ENCODE measurements at places on chromosomes 2 and 18. TPM values are rescaled to one million over a fixed set of nuclear protein-coding genes. Genes with fewer than 3 reads are reported as not detected.

- peaks cover 45% of the 10 kb centered on the region for H3K27me3 ChIP-seq
- H3K4me1 ChIP-seq, result no peaks in the 10 kb centered on the region
- DNase-seq, result no peak
Observed at GRCh38 chr18:57982372-57983021, 61.5 kb upstream of the NEDD4L start.

DNA sequence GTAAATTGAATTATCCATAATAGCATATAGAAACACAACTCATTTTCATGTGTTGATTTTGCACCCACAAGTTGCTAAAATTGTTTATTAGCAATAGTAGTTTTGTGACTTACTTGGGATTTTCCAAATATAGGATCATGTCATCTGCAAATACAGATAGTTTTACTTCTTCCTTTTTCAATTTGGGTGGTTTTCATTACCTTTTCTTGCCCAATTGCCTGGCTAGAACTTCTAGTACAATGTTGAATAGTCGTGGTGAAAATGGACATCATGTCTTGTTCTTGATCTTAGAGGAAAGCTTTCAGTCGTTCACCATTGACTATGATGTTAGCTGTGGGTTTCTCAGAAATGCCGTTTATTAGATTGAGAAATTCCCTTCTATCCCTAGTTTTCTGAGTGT is 60.2 kb upstream of the TCF7L1 start:
- peaks cover 11% of the 10 kb centered on the region for H3K4me1 ChIP-seq
- H3K27ac ChIP-seq, result no peak overlapping the region
- no peaks in the 10 kb centered on the region for H3K36me3 ChIP-seq
- H3K27me3 ChIP-seq, result peaks cover 14% of the 10 kb centered on the region
- DNase-seq, result no peak

DNA sequence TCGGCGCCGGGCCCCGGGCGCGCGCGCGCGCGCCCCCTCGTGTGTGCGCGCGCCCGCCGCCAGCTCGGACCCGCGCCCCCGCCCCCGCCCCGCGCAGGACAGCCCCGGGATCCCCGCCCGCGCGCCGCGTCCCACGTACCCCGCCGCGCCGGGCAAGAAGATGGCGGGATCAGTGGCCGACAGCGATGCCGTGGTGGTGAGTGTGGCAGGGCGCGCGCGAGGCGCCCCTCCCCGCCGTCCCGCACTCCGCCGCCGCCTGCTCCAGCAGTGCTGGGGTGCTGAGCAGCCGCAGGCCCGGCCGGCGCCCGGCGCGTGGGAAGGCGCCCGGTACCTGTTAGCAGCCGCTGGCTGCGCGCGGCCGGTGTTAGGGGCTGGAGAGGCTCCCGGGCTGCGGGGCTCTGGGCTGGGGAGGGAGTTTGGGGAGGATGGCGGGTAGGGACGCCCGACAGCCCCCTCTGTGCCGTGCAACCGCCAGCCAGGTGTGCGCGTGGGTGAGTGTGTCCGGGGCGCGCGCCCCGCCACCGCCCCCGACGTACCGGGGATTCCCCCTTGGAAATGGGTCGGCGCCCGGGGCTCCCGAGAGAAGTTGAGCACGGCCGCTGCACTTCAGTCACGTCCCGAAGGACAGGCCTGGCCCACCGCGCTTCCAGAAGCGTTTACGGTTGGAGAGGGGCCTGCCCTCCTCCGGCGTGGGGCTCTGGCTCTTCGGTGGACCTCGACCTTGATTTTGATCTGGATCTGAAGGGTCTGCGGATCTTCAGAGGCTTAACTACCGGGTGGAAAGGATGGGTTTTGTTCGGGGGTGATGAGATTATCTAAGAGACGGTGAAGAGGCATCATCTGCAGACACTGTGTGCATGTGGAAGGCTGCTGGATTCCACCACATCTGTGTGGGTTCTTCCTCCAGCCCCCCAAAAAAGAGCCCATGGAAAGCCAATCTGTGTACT is 697 bp downstream of the LGALSL start:
- no peaks in the 10 kb centered on the region for H3K36me3 ChIP-seq
- H3K4me1 ChIP-seq, result peaks cover 15% of the 10 kb centered on the region
- peaks cover 19% of the 10 kb centered on the region for H3K27me3 ChIP-seq
- peak; percentile 3 for DNase-seq
- peak overlapping the region; percentile 78 for H3K4me3 ChIP-seq
- no peak overlapping the region for H3K27ac ChIP-seq

DNA sequence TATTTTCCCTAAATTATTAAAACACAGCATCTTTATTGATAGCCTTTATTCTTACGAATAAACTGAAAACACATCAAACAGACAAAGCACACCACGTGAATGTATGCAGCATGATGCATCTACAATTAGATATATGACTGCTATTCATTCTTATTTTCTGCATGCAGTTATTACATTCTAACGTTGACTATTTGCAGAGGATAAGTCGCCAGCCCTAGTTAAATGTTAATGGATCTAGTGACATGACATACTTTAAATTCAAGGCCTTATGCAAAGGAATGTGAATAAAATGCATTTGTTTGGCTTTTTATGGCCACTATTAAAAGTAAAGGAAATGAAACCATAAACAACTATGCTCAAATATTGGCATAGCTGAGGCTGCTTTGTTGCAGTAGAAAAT is 172.4 kb downstream of the MAP2 start:
- no peak overlapping the region for H3K4me3 ChIP-seq
- H3K27me3 ChIP-seq, result no peaks in the 10 kb centered on the region
- H3K4me1 ChIP-seq, result no peaks in the 10 kb centered on the region
- DNase-seq, result no peak
- H3K36me3 ChIP-seq, result no peaks in the 10 kb centered on the region

- H3K27me3 ChIP-seq, result no peaks in the 10 kb centered on the region
- H3K4me3 ChIP-seq, result no peak overlapping the region
- H3K36me3 ChIP-seq, result no peaks in the 10 kb centered on the region
Observed at GRCh38 chr2:207884127-207884526, 114.4 kb upstream of the FZD5 start.

The ST8SIA5 gene
- total RNA-seq, result not detected

The ALK gene
- total RNA-seq, result not detected

The GREB1 gene
- total RNA-seq, result not detected

The RAB6D gene
- 0.14 TPM for total RNA-seq
